MCF 10A (cell line): ENCODE measurements at places on chromosomes 3 and 15. TPM values are rescaled to one million over a fixed set of nuclear protein-coding genes. Genes with fewer than 3 reads are reported as not detected.
A peak's percentile ranks its signal among the peaks of the same experiment; 100 is the strongest.

SLC35A5 gene
- total RNA-seq = 23.3 and 26.7 TPM in 2 replicates

DNA sequence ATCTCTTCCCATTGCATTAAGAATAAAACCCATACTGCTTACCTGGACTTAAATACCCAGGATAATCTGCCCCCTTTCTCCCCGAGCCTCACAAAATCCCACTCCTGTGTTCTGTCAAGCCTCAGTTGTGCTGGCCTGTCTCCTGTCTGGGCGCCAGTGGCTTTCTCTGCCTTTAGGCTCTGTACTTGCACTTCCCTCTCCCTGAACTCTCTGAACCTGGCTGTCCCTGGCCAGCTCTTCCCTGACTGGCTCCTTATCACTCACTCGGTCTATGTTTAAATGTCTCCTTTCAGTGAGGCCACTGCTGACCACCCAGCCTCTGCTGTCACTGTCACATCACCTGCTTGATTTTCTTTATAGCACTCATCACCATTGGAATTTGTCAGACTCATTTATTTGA lies 382.7 kb upstream of the PPP2R3A start:
- H3K4me3 ChIP-seq = no peak overlapping the region
- no peaks in the 10 kb centered on the region for H3K4me1 ChIP-seq
- H3K27ac ChIP-seq = no peak overlapping the region
- H3K36me3 ChIP-seq = no peaks in the 10 kb centered on the region
- no peak for DNase-seq
- H3K27me3 ChIP-seq = no peaks in the 10 kb centered on the region

ROBO2 gene
- not detected in 2 replicates for total RNA-seq

AP2M1 gene
- total RNA-seq = 280 and 301 TPM in 2 replicates

CKMT1A gene
- 11.4 and 27.5 TPM in 2 replicates for total RNA-seq

- H3K27ac ChIP-seq = no peak overlapping the region
- H3K36me3 ChIP-seq = peaks cover 4% of the 10 kb centered on the region
- H3K4me1 ChIP-seq = no peaks in the 10 kb centered on the region
- no peaks in the 10 kb centered on the region for H3K27me3 ChIP-seq
- no peak overlapping the region for H3K4me3 ChIP-seq
Observed at GRCh38 chr15:36931434-36931833, 168.9 kb downstream of the MEIS2 start.

ADAMTS17 gene
- 4.0 and 7.7 TPM in 2 replicates for total RNA-seq

DNA sequence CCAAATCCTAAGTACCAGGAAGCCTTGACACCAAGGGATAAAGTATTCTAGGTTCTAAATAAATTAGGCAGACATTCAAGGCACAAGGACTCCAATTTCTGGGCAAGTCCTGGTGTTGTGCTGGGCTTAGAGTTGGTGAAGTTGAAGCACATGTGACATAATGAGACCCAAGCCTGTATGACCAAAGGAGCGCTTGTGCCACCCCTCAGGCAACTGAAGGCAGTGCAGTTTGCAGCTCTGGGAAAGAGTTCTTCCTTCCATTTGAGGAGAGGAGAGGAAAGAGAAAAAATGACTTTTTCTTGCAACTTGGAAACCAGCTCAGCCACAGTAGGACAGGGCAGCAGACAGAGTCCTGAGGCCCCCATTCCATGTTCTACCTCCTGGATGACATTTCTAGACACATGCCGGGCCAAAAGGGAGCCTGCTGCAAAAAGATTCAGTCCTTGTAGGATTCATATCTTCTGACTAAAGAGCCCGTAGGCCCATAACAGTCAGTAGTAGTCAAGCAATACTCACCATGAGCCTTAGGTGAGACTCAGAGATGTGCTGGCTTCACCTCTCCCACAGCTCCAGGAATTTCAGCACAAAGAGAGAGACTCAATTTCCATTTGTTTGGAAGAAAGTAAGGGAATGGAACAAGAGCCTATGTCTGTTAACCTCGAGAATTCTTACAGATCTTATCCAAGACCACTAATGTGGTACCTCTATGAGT lies 588.8 kb upstream of the BCHE start:
- H3K36me3 ChIP-seq = no peaks in the 10 kb centered on the region
- no peak for DNase-seq
- H3K4me3 ChIP-seq = no peak overlapping the region
- H3K4me1 ChIP-seq = peaks cover 7% of the 10 kb centered on the region
- H3K27me3 ChIP-seq = no peaks in the 10 kb centered on the region

GRCh38 chr15:96340598-96341512 lies 10.4 kb downstream of the NR2F2 start:
- peaks cover 35% of the 10 kb centered on the region for H3K4me1 ChIP-seq
- no peaks in the 10 kb centered on the region for H3K27me3 ChIP-seq
- H3K27ac ChIP-seq = peak overlapping the region; percentile 98
- peaks cover 16% of the 10 kb centered on the region for H3K36me3 ChIP-seq
- peak overlapping the region; percentile 84 for H3K4me3 ChIP-seq

DNA sequence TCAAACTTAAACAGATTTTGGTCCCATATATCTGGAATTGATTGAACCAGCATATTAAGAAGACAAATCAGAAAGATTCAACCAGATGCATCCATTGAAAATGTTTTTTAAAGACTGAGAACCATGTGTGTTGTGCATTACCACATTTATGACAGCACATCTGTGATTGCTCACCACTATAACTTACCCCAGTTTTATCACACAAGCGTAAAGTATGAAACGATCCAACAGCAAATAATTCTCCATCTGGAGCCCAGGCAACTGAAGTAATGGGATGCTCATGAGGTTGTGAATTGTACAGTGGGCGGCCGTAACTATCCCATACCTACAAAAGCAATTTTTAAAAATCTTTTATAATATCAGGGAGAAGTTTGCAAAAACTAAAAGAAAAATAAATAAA lies 43.2 kb downstream of the IFT80 start:
- DNase-seq = no peak
- H3K27me3 ChIP-seq = no peaks in the 10 kb centered on the region
- H3K4me1 ChIP-seq = no peaks in the 10 kb centered on the region
- H3K36me3 ChIP-seq = peaks cover 51% of the 10 kb centered on the region
- H3K27ac ChIP-seq = no peak overlapping the region

CGGBP1 gene
- total RNA-seq = 83.4 and 96.6 TPM in 2 replicates

DNA sequence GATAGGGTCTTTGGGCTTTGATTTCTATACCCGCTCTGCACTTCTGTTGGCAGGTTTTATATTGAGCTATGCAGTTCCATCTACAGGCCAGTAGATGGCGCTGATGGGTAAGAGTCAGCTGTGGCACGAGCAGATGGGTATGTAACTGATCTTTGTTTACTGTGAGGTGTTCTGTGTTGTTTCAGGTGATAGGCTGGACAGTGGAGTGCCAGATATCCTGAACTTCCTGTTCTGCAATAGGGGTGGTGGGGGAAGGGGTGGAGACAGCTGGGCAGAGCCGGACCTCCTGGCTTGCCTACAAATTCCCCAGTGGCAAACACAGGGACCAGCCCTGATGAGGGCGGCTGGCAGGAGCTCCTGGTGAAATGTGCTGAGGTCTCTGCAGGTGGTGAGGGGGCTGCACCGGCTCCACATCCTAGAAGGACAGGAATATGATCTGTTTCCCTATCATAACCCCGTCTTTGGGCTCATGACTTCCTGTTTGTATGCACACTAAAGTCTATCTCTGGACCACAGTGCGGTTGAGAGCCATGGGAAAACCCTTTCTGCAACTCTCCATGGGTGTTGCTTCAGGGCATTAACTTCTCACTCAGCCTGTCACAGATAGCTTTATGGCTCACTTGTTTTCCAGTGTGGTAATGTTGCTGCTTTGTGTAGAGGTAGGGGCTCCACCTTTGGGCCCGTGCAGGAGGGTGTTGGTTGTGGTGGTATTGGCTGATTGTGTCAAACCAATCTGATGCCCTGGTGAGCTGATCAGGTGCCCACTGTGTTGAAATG lies 13.4 kb upstream of the FAM98B start:
- H3K36me3 ChIP-seq = no peaks in the 10 kb centered on the region
- peaks cover 47% of the 10 kb centered on the region for H3K27me3 ChIP-seq
- H3K4me1 ChIP-seq = peaks cover 6% of the 10 kb centered on the region
- DNase-seq = peak; percentile 71
- H3K27ac ChIP-seq = no peak overlapping the region
- H3K4me3 ChIP-seq = no peak overlapping the region
